Pons (tissue), 1 donor: ENCODE measurements at places on chromosomes 2 and 18.

GRCh38 chr2:161988589-161988988, 85.4 kb downstream of the DPP4 start:
- no peak for DNase-seq

DNA sequence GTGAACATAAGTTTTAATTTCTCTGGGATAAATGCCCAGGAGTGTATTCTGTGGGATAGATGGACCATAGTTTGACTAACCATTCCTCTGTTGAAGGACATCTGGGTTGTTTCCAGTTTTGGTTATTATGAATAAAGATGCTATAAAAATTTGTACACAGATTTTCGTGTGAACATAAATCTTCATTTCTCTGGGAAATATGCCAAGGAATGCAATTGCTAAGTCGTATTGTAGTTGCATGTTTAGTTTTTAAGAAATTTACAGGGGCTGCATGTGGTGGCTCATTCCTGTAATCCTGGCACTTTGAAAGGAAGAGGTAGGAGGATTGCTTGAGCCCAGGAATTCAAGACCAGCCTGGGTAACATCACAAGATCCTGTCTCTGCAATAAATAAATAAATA, 6.9 kb upstream of the SLC11A1 start:
- no peak for DNase-seq

GRCh38 chr18:8724452-8724851, 19.1 kb downstream of the MTCL1 start:
- no peak for DNase-seq

DNA sequence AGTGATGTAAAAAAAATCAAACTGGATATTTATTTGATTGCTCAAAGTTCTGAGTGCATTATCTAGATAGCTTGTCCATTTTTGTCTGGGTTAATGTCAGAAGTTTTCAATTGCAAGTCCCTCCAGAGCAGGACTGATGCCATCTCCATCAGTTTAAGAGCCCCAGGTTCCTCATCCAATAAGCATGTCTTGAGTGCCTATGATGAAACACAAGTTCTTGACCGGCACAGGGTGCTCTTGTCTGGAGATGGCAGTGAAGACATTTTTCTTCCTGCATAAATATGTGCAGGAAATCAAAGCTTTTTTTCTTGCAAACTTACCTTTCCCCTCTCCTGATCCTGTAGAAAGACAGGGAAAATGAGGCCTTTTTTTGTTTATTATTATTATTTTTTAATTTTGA, 31.9 kb downstream of the CAVIN2 start:
- DNase-seq: no peak

- no peak for DNase-seq
These were observed 21.6 kb upstream of the NFE2L2 start for GRCh38 chr2:177285892-177286715.

GRCh38 chr2:160264308-160264707, 64.2 kb upstream of the ITGB6 start:
- DNase-seq: no peak

DNA sequence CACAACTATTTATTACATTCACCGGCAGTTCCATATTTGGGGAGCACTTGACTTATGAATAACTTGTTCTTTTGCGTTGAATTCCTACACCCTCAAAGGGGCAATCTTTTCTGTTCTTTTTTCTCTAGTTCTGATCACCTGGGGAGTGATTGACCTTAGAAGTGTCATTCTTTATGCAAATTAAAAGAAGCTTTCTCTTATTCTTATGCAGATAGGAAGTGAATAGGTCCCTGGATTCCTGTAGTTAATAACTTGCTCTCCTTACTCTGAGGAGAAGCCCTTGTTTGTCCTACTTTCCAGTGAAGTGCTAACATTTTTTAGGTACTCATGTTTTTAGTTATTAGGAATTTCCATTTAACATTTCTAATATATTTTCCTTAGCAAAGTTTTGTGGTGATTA, 569.8 kb upstream of the LRRTM1 start:
- DNase-seq: no peak
